Activated naive CD4-positive, alpha-beta T cell treated with anti-CD3 and anti-CD28 coated beads for 36 hours (primary cell): ENCODE measurements at places on chromosomes 5 and 9.

DNA sequence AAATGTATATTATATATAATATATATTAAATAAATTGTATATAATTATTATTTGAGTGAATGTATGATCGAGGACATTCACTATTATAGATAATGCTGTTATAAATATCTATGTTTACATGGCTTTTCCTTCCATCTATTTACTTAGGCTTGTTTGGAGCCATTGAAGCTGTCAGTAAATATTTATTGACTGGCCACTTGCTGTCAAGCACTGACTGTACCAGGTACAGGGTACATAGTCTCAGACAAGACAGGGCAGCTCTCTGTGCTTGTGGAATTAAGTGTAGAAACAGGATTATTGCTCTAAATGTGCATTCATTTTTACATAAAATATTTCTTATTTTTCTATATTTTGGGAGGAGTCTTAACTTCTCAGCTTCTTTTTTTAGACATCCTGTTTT is 16.4 kb downstream of the FAXDC2 start:
- DNase-seq: no peak

DNA sequence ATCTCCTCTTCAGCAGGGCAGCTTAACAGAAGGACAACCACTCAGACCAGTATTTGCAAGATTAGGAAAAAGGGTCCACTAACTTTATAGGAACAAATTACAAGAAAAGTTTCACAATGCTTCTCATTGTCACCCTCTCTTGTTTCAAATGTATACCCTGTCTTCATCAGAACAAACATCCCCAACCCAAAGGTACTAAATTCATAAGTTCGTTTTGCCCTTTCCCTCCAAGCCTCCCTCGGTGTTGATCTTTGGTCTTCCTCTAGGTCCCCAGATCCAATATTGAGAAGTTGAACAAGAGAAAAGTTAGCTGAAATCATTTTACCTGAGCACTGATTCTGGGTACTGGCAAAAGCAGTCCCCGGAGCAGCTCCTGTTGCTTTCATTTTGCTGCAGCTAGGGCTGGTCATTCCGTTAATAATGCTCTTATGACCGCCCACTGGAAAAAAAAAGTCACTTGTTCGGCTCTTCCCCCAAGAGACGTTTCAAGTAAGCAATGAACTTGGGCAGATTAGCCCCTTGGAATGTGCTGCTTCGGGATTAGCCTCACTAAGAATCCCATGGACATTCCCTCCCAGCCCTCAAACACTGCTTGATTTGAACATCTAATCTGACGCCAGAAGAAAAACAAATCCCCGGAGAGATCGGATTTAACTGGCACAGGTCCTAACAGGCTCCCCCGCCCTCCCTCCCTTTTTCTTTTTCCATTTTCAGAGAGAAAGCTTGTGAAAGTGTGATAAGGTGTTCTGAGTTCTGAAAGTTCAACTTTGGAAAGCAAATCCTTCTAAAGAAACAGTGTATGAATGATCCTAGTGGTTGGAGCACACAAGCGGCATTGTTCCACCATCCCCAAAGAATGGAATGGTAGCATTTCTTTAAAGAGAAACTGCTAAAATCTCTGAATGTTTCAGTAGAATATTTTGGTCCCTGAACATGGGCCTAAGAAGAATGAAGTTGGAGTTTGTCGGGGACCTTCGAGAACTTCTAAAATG is 252.5 kb downstream of the TRPM3 start:
- DNase-seq: no peak

DNA sequence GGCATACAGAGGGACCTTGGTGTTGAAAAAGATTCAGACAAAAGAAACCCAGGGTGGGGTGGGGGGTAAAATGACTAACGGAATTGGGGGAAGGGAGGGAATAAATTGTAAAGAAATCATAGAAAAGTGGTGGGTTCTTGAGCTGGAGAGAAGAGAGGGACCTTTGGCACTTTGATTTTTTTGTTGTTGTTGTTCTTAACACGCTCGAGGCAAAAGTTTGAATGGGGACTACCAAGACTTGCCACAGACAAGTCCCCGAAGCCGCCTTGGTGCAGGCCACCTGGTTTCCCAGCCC is 616 bp downstream of the VCAN start:
- no peak for DNase-seq

- DNase-seq: no peak
Measured at GRCh38 chr9:82680179-82680935, 382.6 kb downstream of the RASEF start.

GRCh38 chr5:94347130-94347529 is 271.3 kb downstream of the KIAA0825 start:
- no peak for DNase-seq

DNA sequence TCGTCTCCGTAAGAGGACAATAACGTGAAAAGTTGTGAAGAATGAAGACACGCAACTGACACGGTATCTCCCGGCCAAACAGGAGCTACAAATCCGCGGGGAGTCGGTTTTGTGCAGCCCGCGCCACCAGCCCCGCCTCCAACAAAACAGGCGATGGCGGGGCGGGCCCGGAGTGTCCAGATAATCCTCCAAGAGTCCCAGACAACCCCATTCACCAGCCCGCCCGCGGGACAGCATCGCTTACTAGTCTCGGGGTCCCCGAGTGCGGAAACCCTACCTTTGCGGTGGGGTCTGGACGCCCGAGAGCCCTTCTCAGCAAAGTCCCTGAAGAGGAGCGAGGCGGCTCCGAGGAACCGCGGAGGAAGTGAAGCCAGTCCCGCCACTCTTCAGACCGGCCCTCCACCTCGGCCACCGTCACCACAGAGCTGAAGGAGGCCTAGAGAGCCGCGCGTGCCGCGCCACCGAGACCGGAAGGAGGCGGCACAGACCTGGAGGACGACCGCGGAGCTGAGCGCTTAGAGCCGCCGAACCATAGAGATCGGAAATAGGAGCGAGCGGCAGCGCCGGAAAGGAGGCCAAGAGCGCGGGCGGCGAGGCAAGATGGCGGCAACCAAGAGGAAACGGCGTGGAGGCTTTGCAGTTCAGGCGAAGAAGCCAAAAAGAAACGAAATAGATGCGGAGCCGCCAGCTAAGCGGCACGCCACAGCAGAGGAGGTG is at the start of the genes BRIX1 and RAD1:
TSS of gene BRIX1 (plus strand) at position 573 of the 717 bp plus-strand sequence. CDS start at position 601, 28 bp downstream.
TSS of gene RAD1 (minus strand) at position 366 of the 717 bp plus-strand sequence. CDS start 612 bp downstream, outside the sequence.
- DNase-seq: peak; percentile 97

- no peak for DNase-seq
Measured at GRCh38 chr9:101463397-101463796, 27.8 kb upstream of the ALDOB start.

- DNase-seq: peak; percentile 53
Measured at GRCh38 chr9:98707166-98708102, 1.3 kb downstream of the GABBR2 start.

- no peak for DNase-seq
Measured at GRCh38 chr9:124386201-124386600, 29.0 kb downstream of the PSMB7 start.

DNA sequence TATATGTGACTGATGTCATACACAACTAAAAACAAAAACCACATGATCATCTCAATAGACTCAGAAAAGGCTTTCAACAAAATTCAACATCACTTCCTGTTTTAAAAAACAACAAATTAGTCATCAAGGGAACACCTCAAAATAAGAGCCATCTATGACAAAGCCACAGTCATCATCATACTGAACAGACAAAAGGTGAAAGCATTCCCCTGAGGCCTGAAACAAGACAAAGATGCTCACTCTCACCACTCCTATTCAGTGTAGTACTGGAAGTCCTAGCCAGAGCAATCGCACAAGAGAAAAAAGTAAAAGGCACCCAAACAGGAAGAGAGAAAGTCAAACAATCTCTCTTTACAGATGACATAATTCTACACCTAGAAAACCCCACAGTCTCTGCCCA is 893.5 kb upstream of the EDIL3 start:
- DNase-seq: no peak

DNA sequence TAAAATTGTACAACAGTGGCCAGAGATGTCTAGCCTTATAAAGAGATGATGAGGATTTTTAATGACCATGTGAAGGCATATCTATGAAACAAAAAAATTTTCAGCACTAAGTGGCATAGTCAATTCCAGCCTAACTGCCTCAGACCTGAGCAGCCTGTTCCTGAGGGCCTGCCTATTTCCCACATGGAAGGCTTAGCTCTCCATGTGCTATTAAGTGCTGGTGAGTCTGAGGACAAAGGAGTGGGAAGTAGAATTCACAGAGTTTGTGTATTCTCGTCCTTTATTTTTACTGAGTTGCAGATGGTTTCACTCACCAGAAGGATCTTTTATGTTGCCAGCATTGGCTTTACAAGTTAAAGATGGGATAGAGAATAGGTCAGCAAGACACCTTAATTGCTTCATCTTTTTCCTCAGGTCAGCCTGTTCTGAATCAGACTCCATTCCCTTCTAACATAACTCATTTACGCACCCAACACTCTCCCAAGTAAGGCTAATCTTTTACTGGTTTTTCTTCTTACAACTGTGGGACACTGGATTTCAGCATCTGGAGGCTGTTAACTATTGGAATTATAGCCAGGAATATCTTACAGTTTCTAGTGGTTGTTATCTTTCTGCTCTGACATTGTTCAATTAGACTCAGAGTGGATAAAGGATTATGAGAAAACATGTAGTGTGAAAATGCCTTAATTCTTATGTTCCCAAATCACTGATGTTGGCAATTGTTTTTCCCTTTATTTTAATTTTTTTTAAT is 76.8 kb downstream of the ISOC1 start:
- DNase-seq: no peak

DNA sequence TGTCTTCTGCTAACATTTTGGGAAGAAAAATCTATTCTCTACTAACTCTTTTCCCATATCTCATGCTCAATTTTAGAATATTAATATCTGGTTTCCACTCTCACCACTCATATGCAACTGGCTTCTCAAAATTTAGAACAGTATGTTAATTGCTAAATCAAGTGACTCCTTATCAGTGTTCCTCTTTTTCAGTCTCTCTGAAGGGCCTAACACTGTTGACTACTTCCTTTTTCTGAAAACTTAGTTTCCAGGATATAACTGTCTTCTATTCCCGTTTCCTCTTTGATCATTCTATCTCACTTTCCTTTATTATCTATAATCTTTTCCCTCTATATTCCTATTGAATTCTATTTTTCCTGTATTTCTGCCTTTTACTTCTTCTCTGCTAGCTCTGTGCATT is 1717.2 kb upstream of the C9orf72 start:
- no peak for DNase-seq

GRCh38 chr5:56262279-56262678 is 29.1 kb upstream of the ANKRD55 start:
- no peak for DNase-seq

GRCh38 chr9:37302277-37302676 is 120.2 kb upstream of the GRHPR start:
- peak; percentile 70 for DNase-seq

DNA sequence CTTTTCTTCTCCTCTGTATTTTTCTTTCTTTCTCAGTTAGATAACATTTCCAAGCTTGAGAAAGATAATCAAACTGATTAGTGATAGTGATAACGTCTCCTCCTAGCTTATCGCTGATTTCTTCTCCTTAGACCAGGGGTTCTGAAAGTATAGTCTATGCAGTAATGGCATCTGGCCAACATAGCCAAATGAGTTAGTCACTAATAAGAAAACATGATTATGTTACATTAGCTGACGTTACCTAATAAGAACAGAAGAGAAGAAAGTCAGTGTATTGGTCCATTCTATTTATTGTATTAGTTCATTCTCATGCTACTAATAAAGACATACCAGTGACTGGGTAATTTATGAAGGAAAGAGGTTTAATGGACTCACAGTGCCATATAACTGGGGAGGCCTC is 111.2 kb downstream of the STRBP start:
- no peak for DNase-seq

- DNase-seq: no peak
Measured at GRCh38 chr5:36948041-36948440, 71.5 kb downstream of the NIPBL start.

DNA sequence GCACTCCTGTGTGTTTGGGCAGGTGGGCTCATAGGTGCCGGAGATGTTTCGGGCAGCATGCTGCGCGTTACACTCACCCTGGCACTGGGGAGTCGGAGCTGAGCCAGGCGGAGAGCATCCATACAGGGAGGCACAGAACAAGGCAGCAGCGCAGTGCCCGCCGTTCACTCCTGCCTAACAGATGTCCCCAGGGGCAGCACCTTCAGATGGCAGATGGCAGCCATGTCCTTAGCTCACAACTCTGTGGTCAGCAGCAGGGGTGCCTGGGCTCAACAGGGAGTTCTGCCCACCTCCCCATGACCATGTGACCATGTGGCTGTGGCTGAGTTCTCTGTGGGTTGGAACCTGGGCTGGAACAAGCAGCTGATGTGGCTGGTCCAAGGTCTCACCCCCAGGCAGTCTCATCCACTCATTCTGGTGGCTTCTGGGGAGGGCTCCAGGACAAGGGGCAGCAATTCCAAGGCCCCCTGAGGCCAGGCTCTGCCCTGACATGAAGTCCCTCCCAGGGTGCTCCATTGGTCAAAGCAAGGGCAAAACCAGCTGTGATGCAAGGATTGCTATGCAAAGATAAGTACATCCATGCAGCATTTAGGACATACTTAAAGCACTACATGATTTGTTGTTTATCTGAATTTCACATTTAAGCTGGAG is 64.2 kb downstream of the MRPL36 start:
- no peak for DNase-seq

DNA sequence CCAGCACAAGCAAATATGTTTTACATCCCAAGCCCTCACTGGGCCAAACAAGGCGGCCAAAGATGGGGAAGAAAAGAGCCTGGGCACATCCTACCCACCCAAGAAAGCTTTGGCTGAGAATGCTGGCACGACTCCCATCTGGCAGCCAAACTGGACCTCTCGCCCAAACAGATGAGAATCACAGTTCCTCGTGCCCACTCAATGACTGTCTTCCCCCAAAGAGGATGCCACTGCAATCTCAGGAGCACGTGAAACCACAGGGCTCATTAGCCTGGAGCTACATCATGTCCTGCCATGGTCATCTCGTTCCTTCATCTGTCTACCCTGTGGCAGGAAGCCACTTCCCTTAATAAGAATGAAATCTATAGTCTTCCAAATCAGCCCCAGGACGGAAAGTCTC is 536.8 kb downstream of the BNC2 start:
- no peak for DNase-seq

DNA sequence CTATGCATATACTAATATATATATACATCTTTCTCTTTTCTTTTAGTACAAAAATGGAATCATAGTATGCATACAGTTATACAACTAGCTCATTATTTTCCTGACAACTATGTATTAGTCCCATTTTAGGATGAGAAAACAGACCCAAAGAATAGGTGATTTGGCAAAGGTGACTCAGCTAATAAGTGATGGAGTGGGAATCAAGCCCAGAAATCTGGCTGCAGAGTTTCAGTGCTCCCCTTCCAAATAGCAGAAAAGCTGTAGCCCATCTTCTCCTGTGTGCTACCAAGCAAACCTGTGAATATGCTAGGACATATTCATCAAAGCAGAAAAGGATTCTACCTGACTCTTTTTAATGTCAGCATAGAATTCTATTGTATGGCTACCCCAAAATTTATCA is 114.7 kb downstream of the ARL15 start:
- DNase-seq: no peak
